ENCODE measurements at places on chromosomes 6 and 20.

- DNase-seq: no peak
Measured at GRCh38 chr6:36335465-36336207, 1.1 kb downstream of the BNIP5 start.

GRCh38 chr6:348860-349396, 42.6 kb upstream of the IRF4 start:
- DNase-seq: no peak

GRCh38 chr6:157385482-157385881, 4.5 kb downstream of the ZDHHC14 start:
- DNase-seq: no peak

GRCh38 chr6:52502306-52503029, 74.4 kb downstream of the TRAM2 start:
- no peak for DNase-seq

DNA sequence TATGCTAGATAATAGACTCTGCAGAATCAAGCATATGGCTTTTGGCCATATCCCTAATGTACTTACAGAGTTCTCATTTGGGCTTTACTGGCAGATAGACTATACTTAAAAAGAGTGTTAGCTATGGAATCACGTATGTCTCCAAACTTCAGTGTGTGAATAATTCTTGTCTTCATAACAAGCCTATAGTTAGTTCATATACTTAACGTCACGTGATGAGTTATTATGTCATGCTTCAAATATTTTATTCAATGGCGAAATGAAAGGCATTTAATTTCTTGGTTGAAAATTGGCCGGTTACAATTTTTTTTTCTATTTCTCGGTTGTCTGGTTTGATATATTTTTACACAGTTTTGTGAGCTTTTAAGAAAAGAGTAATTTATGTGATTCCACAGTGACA, 62.7 kb downstream of the MEI4 start:
- DNase-seq: no peak

DNA sequence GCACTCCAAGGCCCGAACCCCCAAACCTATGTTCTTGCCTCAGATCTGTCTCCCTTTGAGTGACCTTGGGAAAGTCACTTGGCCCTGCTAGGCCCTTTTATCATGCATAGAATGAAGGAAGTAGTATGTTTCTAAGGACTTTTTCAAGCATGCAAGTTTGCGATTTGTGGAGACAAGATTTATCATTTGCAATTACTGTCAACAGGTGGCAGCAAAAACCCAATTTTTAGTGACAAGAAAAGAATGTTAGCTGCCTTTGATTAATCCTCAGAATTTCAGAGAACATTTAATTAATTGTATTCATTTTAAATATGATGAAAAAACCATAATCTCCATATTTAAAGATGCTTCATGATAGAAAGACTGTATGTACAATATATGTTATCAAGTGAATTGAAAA, 28.3 kb upstream of the PREP start:
- DNase-seq: no peak

- DNase-seq: no peak
Measured at GRCh38 chr6:3592371-3592941, 135.6 kb upstream of the SLC22A23 start.

GRCh38 chr20:8367689-8368088, 235.6 kb downstream of the PLCB1 start:
- DNase-seq: no peak

- DNase-seq: no peak
Measured at GRCh38 chr20:63220696-63221399, 4.9 kb upstream of the YTHDF1 start.

DNA sequence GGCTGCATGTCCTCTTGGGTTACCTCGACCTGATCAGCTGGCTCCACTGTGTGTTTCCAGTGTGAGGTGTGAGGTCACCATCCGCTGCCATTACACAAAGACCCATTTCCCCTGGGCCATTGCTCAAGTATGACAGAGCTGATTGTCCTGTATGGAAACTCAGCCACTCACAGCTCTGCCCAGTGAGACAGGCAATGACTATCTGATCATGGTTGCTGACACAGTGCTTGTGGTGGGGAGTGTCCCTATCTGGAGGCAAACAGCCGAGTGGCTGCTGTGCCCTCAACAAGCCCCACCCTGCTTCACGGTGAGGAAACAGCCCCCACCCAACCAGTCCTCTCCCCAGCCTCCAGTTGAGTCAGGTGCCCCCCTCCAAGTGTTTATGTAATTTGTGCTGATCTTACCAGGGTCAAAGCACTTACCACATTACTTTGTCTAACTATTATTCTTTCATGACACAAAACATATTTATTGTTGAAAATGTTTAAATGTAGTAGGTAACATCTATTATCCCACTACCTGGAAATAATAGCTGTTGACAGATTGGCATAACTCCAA, 11.7 kb upstream of the MAPK13 start:
- DNase-seq: no peak

DNA sequence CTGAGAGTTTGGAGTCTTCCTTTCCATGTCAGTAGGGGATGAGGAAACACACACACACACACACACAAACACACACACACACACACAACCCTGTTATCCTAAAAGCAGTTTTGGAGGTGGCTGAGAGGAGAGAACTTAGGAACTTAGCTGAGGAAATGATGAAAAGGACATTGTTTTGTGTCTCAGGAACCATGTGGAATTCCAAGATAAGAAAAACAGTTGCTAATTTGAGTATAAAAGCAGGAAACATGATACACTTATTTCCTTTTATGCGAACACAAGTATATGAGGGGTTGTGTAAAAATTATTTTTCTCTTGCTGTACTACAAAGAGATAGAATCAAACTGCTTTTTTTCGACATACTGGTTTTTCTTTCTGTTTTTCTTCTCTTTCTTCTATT, at the start of gene MYCT1:
TSS of gene MYCT1 (plus strand) at position 264 of the 400 bp plus-strand sequence. CDS start at position 270, 6 bp downstream.
- no peak for DNase-seq

DNA sequence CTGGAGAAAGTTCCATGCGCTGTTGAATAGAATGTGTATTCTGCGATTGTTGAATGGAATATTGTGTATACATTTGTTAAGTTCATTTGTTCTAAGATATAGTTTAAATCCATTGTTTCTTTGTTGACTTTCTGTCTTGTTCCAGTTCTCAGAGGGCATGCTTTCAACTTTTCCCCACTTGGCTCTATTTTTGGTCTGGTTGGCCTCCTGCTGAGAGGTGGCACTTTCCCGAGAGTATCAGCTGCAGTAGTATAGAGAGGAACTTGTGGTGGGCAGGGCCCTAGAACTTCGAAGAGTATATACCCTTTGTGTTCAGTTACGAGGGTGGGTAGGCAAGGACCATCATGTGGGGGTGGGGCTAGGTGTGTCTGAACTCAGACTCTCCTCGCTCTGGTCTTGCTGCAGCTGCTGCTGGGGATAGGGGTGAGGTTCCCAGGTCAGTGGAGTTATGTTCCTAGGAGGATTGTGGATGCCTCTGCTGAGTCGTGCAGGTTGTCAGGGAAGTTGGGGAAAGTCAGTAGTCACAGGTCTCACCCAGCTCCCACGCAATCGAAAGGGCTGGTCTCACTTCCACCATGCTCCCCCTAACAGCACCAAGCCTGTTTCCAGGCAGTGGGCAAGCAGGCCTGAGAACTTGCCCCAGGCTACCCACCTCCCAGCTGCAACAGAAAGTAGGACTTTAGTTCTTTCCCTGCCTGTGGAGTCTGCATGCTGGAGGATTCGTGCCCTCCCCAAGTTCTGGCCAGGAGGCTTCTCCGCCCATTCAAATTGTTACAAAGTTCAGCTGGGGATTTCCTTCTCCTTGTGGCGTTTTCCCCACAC, 118.9 kb upstream of the SSTR4 start:
- DNase-seq: no peak

- DNase-seq: no peak
Measured at GRCh38 chr6:100724696-100725095, 156.4 kb downstream of the ASCC3 start.

DNA sequence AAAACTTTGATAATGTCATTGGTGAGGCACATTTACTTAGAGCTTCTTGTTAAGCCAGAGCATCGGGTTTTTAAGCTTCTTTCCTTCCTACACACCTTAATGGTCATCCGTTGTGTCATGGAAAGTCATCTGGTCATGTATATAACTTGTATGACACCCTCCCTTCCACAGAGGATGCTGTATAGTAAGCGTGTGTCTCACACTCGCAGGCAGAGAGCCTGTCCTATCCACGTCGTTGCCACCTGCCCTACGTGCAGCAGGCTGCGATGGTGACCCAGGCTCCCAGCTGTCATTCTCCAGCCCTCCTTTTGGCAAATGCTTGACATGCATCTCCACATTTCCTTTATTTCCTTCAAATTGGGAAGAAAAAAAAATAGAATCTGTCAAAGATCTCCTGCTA, 85.6 kb downstream of the MYB start:
- no peak for DNase-seq

- no peak for DNase-seq
Measured at GRCh38 chr6:132084811-132085509, 133.8 kb upstream of the CCN2 start.

DNA sequence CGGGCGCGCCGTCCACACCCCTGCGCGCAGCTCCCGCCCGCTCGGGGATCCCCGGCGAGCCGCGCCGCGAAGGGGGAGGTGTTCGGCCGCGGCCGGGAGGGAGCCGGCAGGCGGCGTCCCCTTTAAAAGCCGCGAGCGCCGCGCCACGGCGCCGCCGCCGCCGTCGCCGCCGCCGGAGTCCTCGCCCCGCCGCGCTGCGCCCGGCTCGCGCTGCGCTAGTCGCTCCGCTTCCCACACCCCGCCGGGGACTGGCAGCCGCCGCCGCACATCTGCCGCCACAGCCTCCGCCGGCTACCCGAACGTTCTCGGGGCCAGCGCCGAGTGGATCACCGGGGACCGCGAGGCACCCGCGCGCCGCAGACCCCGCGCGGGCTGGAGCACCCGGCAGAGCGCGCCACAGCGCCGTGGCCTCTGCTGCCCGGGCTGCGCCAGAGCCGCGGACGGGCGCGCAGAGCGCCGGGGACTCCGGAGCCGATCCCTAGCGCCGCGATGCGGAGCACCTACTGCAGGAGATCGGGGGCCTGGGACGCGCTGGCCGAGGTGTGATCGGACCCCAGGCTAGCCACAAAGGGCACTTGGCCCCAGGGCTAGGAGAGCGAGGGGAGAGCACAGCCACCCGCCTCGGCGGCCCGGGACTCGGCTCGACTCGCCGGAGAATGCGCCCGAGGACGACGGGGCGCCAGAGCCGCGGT, at the start of gene BMP2:
TSS of gene BMP2 (plus strand) at position 151 of the 692 bp plus-strand sequence. CDS start 2,441 bp downstream, outside the sequence.
- DNase-seq: no peak

DNA sequence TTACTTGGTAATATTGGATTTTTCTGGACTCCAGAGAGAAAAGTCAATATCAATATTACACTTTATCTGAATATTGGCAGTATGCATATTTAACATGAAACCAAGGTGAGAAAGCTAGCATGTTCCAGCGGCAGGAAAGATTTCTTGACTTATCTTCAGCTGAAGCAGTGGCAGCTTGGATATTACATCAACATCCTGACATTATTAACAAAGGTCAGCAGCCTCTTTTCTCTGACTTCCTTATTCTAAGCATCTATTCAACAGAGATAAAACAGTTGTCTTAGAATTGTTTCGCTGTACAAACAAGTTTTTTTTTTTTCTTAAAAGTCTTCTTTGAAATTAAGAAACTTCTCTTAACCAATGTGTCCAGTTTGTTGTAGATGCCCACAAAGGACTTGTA, 11.8 kb downstream of the DCBLD1 start:
- no peak for DNase-seq

GRCh38 chr20:1310071-1310470, 18.9 kb downstream of the SDCBP2 start:
- DNase-seq: no peak

DNA sequence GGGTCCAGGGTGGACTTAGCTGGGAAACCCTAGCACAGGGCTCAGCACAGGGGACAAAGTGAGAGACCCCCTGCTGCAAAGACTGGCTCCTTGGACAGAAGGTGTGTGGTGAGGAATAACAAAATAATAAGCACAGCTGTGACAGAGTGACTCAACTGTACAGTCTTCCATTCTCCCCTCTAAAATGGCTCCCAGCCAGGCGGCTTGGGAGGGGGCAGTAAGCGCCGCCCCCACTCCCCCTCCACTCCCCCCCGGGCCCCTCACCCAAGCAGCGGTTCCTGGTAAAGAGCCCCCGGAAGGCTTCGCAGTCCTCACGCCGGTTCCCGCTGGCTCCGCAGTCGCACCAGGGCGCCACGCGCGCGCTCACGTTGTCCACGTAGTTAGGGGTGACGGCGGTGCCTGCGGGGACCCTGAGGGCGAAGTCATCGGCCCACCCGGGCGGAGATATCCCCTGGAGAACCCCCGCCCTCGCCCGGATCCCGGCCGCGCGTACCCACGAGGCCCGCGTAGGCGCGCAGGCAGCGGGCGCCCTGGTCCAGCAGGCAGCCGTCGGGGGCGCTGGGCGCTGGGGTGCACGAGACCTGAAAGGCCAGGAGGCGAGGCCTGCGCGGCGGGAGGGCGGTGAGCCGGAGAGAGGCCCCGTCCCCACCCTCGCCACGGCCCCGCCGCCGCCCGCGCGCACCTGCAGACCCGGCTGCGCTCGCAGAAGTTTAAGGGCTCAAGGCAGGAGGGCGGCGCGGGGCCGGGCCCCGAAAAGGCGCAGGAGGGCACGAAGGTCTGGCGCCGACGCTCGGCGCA, 2.7 kb downstream of the GFRA4 start:
- DNase-seq: no peak

DNA sequence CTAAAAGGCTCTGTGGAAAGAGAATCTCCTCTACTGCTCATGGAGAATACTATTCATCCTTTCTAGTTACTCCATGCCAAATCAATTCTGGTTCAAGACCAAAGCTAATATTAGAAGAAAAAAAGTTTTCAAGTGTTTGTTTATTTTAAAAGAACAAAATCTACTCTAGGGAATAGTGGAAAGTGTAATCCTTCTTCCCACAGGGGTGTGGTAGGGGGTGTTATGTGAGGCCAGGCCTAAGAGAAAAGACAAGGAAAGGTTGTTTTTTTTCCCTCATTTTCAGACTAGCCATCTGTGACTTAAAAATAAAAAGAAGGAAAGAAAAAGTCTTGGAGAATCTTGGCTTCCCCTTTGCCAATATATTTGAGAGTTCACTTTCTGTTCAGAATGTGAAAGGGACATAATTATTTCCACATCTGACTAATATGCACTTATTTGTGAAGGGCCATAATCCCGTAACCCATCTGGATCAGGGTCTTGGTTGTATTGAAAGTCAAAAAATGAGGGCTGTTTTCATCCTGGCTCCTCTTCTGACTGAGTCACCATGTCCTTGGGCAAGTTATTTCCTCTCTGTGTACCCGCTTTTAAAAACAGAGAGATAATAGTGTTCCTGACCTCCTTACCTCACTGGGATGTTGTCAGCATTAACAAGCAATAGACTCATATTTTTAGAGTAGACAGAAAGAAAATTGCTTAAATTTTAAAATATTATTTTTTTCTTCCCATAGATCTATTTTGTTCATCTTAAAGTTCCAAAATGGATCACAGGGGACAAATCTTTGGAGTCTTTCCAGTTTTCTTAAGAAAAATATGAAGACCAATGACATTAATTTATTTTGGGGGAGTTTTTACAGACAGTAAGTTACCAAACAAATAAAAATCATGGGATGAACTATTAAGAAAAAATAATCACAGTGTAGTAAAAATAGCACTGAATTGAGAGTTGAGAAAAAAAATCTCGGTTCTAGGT, 233.7 kb downstream of the IBTK start:
- no peak for DNase-seq

- no peak for DNase-seq
Measured at GRCh38 chr6:157029980-157030690, 253.0 kb downstream of the ARID1B start.
